ENCODE measurements at places on chromosomes 2 and 18.
A peak's percentile ranks its signal among the peaks of the same experiment; 100 is the strongest.

DNA sequence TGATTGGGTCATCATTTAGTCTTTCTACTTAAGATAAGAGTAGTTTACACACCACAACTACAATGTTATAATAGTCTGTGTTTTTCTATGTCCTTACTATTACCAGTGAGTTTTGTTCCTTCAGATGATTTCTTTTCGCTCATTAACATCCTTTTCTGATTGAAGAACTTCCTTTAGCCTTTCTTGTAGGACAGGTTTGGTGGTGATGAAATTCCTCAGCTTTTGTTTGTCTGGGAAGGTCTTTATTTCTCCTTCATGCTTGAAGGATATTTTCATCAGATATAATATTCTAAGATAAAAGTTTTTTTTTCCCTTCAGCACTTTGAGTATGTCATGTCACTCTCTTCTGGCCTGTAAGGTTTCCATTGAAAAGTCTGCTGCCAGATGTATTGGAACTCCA is 38.0 kb upstream of the SLC16A14 start:
- DNase-seq = no peak

DNA sequence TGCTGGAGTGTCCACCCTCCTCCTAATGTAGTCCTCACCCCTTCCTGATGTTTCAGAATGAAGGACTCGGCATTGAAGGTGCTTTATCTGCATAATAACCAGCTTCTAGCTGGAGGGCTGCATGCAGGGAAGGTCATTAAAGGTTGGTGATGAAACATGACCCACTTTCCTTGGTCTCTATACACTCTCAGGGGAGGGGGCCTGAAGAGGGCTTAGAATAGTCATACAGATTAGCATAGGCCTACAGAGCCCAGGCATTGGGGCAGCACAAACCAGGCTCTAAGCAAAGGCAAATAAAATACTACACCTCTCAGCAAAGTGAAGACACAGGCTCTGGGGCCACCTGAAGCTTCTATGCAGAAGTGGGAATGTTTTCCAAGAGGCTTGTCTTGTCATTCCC is 1.8 kb downstream of the IL36RN start:
- no peak for DNase-seq

DNA sequence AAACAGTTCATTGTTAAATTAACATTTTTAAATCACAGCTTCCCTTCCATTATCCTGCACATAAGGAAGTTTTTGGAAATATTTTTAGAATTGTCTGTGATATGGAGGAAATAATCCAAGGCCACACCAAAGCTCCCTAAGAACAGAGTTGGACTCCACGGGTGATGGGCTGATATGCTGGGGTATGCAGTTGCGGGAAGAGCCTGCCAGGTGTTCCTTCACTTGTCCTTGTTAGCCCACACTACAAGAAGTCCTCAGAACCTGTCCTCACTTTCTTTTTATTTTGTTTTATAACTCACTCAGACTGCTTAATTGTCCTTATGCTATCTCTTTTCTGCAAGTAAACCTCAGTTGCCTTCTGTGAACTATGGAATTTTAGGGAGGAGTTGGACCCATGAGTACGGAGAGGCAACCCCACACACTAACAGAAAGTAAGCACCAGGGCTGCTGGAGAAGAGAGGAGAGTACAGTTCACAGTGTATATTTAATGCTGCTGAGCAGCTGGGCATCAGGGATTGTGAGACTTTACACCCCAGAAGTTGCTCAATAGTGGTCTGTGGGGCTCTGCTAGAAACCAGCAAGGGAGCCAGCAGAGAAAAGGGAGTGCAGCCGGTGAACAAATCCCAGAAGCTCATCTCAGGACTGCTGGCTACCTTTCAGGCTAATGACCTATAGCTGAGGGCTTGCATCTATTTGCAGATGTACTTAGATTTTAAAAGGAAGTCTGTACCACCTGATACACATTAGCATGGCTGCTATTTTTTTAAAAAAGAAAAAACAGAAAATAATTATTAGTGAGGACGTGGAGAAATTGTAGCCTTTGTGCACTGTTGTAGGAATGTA is 280.1 kb upstream of the STON1 start:
- no peak for DNase-seq

DNA sequence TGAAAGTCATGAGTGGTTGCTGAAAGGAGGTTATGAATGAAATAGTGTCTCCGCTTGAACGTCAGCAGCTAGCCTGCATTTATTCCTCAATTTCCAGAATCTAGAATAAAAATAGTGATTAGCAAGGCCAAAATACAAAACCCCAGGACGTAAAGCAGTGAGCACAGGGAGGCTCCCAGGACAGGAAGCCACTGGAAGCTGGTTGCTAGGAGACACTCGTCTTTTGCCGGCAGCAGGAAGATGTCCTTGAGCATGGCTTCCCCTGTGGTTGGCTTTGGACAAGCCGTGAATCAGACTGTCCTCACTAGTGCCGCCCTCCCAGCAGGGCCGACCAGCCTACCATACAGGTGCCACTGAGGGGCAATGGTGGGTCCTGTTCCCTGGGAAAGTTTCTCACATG is 374.4 kb downstream of the MTX2 start:
- no peak for DNase-seq

DNA sequence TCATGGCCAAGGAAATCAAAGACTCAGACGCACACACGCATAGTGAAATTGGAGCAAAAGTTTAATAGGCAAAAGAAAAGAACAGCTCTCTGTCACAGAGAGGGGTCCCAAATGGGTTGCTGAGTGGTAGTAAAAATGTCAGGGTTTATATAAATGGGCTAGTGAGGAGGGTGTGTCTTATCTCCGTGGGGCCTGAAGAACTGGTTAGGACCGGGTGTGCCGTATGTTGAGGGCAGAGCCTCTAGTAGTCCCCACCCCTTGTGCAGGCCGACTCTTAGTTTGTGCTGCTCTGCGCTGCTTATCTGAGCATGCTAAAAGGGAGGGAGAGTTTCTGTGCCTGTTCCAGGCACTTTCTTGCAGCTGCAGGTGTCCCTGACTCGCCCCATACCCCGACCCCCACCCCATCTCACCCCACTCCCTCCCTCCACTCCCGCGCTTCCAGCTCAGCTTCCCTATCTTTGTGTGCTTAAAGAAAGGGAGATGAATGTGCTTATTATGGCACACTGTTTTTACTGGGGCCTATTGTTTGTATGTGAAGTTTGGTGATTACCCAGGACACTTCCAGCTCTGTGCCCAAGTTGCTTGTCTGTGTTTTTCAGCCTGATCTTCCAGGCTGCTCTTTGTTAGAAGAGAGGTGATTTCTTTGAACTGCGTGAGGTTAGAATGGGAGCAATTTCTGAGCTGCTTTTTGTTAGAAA is 167.4 kb downstream of the SPAG16 start:
- DNase-seq = no peak

DNA sequence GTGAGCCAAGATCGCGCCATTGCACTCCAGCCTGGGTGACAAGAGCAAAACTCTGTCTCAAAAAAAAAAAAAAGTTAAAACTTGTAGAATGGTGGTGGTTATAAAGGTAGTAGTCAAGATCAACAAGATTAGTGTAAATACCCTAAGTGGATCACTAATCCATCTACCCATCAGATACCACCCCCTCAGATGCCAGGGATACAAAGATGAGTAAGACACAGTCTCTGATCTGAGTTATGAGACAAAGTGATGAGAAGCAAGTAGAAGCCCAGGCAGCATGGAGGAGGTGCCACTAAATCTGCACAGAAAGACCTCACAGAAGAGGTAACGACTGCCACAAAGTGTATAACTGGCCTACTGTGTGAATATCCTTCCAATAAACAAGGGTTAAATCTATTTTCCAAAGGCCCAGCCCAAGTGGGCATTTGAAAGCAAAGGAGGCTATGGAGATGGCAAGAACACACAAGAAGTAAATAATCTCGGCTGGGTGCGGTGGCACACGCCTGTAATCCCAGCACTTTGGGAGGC is 20.2 kb downstream of the NFE2L2 start:
- DNase-seq = no peak

DNA sequence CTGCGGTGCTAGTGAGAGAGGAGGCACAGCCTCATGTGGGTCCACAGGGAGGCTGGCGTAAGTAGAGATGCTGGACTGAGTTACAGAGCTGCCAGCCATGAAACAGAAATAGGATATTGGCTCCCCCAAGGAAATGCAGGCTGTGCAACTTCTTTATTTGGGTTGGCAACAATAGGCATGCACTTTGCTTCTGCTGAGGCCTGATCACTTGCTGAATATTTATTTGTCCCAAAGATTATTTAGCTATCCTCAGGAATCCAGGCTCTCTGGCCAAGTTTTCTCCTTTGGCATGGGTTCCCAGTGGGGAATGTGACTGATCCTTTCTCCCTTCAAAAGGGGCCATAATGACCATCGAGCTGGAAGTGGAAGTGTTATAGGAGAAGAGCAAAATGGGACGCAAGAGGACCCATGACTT is 60.0 kb downstream of the MAPK4 start:
- DNase-seq = no peak

GRCh38 chr18:25813110-25813509 is 277.3 kb downstream of the SS18 start:
- DNase-seq = no peak

- peak; percentile 53 for DNase-seq
These were observed 21.6 kb upstream of the SLC20A1 start for GRCh38 chr2:112623913-112624777.

DNA sequence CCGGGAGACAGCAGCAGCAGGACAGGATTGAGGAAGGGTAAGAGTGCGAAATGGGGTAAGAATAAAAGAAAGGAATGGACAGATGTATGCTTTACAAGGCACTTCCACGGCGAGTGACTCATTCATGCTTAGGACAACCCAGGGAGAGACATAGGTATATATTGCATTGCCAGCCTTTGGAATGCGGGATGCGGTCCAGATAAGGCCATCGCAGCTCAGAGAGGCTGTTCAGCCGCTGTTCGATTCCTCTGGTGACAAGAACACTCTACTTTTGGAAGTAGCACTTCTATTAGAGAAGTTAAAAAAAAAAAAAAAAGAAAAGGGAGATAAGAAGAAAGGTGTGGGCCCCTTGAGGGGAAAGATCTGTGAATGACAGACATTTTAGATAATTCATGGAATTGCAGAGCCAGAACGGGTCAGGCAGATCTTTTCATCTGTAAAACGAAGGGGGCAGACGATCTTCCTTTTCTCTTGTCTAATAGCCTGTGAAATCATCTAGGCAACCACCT is 819 bp upstream of the NCOA1 start:
- no peak for DNase-seq

DNA sequence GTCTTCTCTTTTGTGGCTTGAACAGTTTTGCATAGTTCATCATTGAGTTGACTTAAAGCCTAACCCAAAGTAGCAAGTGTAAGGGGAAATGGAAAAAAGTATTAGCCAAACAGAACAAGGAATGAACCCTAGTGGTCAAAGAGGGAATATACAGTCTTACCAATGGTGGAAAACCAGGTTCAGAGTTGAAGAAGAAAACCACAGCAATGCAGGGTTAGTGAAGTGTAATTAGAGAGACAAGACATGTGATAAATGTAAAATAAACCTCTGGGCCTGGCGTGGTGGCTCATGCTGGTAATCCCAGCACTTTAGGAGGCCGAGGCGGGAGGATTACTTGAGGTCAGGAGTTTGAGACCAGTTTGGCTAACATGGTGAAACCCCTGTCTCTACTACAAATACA is 2.4 kb downstream of the TTN start:
- no peak for DNase-seq

GRCh38 chr18:22536558-22536957 is 118.8 kb upstream of the CTAGE1 start:
- no peak for DNase-seq

DNA sequence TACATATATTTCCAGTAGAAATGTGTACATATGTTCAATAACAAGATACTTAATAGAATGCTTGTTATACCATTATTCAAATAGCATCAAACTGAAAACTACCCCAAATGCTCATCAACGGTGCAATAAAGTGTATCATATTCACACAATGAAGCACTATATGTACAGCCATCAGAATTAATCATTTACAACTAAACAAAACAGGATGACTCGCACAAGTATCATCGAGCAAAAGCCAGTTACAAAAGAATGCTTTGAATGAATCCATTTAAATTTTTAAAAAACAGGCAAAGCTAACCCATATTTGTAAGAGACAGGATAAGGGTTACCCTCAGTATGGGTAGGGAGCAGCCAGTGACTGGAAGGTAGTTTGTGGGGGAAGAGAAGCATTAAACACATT is 132.8 kb upstream of the PDE1A start:
- DNase-seq = no peak

DNA sequence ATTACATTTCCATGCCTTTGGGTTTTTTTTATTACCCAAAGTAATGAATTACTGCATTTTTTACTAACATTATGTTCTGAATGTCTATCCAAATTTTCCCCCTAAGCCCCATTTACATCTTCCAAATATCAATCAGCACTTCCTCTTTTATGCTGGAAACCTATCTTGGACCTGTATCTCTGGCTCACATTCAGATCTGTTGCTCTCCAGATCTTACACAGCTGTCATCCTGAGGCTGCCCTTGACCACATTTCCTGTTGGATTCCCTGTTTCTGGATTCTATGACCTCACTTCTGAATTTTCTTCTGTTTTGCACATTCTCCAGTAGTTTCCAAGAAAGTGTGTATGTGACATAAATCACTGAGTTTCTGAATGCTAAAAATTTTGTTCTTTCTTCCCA is 146.7 kb downstream of the PDE1A start:
- DNase-seq = no peak

DNA sequence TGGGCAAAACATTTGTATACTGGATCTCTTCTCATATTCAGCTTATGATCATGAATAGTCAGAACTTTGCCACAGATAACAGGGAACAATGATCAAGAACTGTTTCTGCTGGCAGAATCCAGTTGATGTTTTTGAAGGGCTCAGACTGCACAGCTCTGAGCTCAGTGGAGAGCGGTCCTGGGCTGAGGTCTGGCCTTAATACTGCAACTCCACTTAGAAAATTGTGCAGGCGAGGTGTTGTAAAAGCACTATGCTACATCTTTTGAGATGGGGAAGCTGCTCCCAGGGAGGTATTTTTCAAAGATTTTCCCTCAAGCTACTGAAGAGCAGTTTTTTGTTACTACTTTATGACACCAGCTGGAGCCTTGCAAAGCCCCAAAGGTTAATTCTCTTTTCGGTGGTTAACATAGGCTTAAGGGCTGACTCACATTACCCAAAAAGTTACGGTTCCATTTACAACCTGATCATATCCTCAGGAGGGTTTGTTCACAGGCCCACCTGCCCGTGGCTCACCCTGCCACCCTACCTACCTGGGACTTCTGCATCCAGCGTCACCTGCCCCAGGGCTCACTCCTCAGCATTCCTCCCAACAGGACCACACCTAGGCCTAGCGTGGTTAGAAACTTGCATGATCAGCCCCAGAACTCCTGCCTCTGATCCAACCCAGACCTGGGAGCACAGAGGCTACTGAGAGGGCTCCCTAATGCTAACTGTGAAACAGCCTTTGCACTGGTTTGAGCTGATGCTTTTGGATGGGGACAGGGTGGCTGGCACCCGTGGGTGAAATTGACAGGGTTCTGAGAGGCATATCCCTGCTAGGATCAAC is 114.4 kb downstream of the NCK2 start:
- no peak for DNase-seq
